Activated CD4-positive, alpha-beta T cell treated with anti-CD3 and anti-CD28 coated beads for 4 hours (primary cell): ENCODE measurements at places on chromosomes 3 and 15.

DNA sequence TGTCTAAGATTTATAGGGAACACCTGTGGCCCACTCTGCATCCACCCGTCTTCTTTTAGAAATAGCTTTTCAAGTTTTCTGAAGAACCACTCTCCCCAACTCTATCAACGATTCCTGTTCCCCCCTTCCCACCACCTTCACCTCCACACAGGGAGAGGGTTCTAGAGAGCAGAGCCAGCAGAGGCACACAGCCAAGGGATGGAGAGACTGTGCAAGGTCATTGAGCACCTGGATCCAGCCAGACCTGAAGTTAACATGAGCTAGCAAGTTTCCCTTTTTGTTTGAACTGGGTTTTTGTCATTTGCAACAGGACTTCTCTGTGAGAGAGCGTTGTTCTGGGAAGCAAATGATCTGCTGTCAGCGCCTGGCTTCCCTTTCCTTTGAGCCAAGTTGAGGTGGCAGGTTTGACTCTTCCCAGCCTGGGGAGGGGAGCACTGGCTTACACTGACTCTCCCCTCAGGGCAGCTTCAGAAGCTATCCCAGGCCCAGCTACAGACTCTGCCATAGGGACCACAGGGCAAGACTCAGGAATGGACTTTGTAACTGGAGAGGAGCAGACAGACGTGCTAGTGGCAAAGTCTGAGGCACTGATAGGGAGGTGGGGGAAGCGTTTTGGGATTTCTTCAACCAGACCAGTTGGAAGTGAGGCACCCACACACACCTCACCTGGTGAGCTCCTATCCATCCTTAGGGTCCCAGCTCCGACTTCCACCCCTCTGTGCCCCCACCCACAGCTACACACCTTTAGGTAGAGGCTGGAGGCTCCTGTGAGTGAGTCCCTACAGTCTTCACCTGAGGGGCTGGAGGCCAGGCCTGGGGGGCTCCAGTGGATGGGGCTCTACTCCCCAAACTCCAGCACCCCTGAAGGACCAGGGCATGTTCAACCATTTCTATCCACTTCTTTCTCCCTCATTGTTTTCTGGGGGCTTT, 19.4 kb upstream of the PLXNA1 start:
- no peak for DNase-seq

GRCh38 chr3:87413814-87414213, 137.4 kb upstream of the POU1F1 start:
- DNase-seq: no peak

DNA sequence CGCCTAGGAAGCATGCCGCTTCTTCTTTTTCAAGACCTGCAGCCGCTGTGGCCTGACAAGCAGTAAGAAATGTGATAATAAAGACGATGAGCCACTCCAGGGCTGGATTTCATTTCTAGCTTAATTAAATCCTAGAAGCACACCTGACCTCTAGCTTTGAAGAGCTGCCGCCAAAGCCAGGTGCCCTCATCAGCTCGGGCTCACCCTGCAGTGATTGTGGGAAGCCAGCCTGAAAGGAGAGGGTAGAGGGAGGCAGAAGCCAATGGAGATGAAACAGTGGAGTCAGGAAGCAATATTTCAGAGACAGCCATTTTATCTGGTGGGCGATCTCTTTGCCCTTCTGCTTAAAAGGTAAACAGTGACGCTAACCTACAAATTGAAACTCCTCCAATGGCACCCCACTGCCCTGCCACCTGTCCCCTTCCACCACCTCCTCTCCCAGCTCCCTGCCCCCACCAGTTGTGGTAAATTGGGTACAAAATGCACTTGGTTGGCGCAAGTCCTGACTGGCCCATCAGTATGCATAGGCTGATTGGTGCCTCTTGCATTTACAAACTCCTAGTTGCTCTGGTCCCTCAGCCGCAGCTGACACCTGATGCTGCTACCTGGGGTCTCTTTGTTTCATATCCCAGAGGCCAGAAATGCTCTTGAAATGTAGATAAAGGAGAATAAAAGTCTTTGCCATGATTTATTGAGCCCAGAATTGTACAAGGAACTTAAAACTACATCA, 385.3 kb downstream of the PDCD6IP start:
- no peak for DNase-seq

DNA sequence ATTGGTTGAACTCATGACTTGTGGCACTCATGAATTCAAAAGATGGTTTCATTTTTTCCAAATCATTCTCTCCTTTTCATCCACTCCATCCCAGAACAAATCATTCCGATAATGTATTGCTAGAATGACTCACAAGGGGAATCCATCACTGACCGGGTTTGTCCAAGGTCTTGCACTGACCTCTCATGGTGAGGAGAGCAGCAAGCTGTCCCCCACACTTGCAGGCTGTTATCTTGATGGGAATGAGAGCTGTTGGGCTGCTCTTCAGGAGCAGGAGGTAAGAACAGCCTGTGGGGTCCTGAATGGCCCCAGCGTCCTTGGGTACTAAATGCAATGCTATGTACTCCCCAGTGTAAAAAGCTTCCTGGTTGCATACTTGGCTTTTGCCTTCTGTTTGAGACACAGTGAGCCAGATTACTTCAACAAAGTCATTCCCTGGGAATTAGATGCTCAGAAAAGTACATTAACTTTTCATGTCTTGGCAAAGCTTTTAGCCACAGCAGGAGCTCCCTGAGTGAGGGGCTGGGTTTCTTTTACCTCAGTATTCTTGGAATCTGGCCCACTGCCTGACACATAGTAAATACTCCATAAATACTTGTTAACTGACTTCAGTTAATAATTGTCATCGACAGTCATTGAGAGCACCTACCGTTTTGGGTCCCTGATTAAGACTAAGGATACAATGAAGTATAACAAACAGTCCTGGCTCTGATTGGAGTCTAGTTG, 24.1 kb downstream of the CCNL1 start:
- no peak for DNase-seq

- no peak for DNase-seq
Measured at GRCh38 chr3:18124501-18124900, 300.6 kb downstream of the SATB1 start.

GRCh38 chr3:50050361-50050760, 38.4 kb upstream of the RBM5 start:
- no peak for DNase-seq

DNA sequence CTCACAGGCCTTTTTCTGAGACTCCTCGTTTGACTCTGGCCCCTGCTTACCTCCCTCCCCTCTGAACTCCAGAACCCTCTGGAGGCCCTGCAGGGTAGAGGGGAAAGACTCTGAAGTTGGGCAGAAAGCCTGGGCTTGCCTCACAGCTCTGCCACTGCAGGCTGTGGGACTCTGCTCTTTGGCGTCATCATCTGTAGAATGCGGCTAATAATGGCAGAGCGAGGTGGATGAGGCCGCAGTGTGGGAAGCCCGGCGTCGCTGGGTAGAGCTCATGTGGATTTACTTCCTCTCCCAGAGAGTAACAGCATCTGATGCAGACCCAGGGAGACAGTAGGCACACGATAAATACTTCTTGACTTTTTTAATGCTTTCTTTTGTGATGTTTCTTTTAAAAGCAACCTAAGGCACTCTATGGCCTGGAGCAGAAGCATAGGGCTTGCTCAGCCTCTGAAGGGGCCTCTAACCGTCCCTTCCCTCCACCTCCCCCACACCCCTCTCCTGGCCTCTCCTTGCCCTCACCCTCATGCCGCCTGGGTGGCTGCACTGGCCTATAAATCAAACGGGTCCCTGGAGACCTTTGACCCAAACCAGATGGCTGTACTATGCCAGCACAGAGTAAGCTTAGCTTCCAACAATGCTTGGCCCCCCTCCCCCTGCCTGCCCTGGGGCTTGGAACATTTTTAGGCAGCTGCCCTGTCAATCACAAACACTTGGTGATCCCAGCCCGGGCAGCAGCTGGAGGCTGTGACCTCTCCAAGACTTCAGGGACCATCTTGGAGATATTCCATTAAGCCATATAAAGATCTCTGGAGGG, 32.9 kb downstream of the SPSB4 start:
- no peak for DNase-seq

- no peak for DNase-seq
Measured at GRCh38 chr3:109125902-109126301, 8.0 kb upstream of the MORC1 start.

- DNase-seq: no peak
Measured at GRCh38 chr15:60572541-60573421, 93.8 kb upstream of the ICE2 start.

GRCh38 chr3:27971600-27971999, 249.5 kb upstream of the EOMES start:
- no peak for DNase-seq

DNA sequence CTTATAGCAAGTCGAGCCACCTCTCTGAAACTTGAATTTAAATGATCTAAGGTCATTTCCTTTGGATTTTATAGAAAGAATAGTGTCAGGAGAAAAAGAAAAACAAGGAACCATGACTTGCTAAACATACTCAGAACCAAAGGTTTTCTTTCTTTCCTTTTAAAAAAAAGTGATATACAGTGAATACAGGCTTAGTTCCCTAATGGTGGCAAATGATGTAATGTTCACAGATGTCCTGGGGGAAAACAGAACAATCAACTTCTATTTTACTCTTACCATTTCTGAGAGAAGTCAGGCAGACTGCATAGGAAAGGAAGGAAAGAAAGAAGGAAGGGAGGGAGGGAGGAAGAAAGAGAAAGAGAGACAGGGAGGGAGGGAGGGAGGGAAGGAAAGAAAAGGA, 56.5 kb downstream of the ST6GAL1 start:
- DNase-seq: no peak

GRCh38 chr3:30319713-30320112, 286.7 kb upstream of the TGFBR2 start:
- DNase-seq: peak; percentile 35

GRCh38 chr3:45366290-45366689, 22.1 kb upstream of the LARS2 start:
- no peak for DNase-seq

- no peak for DNase-seq
Measured at GRCh38 chr3:16944356-16944755, 59.6 kb downstream of the PLCL2 start.
